ENCODE measurements at places on chromosomes 2 and 18.

- no peak for DNase-seq
Measured at GRCh38 chr2:207260021-207260420, 94.3 kb upstream of the KLF7 start.

DNA sequence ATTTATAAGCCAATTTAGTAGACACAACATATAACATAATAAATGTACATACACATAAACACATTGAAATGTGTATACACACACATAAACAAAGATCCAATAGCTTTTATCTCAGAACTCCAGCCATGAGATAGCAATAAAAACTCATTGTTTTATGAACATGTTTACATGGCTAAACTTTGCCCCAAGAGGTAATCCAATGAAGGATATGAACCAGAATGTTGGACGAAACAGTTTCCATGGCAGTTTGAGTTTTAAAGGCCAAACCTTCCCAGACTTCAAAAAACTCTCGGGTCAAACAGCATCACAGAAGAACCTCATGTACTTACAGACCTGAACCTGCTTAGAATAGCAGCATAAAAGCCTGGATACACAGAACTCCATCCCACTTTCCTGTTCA is 97.2 kb upstream of the WDR75 start:
- DNase-seq = no peak

- no peak for DNase-seq
Measured at GRCh38 chr2:107132070-107132469, 246.1 kb upstream of the ST6GAL2 start.

GRCh38 chr2:237073552-237073951 is 12.1 kb upstream of the COPS8 start:
- DNase-seq = no peak

GRCh38 chr2:230712443-230713330 is at the start of gene CAB39:
TSS of gene CAB39 (plus strand) at chr2:230712842. CDS start at chr2:230760002, 47,160 bp downstream.
- peak; percentile 87 for DNase-seq

DNA sequence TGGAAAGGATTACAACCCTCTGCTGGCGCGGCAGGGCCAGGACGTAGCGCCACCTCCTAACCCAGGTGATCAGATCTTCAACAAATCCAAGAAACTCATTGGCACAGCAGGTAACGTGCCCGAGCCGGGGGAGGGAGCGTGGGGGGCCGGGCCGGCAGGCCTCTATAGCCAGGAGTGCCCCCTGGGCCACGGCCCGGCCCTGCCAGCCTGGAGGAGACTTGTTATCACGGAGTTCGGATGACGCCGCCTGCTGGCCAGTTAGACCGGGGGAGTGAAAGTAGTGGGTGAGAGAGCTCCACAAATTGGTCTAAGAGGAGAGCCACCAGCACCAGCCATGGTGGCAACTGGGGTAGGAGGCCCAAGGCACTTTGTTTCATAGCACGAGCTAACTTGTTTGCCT is 8.6 kb upstream of the TMEM214 start:
- no peak for DNase-seq

GRCh38 chr2:212863185-212863588 is 288.2 kb downstream of the IKZF2 start:
- DNase-seq = peak; percentile 13

- DNase-seq = no peak
Measured at GRCh38 chr18:74563999-74564398, 29.7 kb downstream of the CNDP1 start.

- no peak for DNase-seq
Measured at GRCh38 chr2:8662239-8662879, 19.5 kb upstream of the ID2 start.

- DNase-seq = peak; percentile 74
Measured at GRCh38 chr2:197378494-197379307, 56.1 kb downstream of the SF3B1 start.

DNA sequence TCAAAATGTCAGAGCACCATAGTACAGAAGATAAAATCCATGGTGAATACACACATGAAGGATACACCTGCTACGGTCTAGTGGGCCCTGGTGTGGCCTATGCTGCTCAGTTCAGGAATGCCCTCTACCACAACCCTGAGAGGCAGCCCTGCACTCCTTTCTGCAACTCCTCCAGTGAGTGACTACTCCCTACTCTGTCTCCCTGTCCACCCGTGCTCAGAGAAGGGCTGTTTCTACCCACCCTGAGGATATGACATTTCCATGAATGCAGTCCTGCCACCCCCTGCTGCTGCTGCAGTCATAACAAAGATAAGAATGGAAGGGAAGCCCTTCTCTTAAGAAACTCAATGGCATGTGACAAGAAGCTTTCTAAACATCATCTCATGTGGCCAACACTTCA is 137.0 kb downstream of the EN1 start:
- DNase-seq = no peak

DNA sequence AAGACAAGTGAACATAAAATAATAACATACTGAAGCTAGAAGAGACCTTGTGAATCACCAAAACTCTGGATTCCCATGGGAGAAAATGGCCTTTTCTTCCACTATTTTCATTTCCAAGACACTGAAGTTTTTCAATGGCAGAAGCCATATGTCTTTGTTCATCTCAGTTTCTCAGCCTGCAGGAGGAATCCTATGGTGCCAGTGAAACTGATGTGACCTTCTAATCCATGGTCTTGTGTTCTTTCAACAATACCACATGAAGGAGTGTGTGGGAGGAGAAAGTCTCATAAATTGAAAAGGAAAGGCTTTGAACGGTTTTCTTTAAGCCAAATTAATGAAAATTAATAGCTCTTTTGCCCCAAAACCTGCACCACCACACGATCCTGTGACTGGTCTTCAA is 257.3 kb downstream of the EPHA4 start:
- no peak for DNase-seq

DNA sequence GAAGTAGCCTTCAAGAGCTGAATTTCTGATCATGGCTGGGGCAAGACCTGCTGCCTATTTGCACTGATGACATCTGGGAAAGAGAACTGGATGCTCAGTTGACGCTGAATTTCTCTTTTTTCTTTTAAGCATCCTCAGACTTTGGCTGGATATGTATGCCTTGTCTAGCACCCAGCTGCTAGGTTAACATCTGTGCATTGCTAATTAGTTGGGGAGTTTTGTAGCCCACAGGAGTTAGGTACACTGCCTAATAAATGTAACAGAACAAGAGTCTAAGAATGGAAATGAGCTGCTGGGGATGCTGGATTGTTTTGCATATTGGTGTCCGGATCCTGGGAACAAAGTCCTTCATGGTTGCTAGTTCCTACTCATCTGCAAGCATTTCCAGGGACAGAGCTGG is 40.9 kb upstream of the STPG4 start:
- DNase-seq = no peak

DNA sequence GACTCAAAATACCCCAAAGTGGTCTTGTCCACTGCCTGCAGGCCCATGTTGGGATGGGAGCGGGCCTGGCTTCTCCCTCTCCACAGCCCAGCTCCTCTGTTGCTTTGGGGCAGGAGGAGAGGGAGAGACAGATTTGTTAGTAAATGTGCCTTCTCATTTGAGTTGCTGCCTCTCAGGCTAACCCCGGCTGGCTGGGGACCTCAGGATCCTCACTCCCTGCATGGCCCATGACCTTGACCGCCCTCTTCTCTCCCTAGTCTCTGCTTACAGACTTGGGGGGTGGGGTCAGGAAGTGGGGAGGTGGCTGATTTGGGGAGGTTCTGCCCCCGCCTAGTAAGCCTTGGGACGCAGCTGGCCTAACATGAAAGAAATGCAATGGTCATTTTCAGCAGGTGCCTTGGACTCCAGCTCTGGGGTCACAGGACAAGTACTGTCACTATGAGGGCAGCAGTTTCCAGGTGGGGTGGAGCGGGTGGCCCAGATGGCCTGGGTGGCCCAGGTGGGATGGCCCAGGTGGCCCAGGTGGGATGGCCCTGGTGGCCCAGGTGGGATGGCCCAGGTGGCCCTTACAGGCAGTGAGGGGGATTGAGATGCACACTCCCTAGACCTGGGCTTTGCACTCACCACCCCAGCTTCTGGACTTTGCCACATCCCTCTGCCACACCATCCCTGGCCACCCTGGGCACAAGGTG is 24.1 kb downstream of the HJURP start:
- DNase-seq = no peak

DNA sequence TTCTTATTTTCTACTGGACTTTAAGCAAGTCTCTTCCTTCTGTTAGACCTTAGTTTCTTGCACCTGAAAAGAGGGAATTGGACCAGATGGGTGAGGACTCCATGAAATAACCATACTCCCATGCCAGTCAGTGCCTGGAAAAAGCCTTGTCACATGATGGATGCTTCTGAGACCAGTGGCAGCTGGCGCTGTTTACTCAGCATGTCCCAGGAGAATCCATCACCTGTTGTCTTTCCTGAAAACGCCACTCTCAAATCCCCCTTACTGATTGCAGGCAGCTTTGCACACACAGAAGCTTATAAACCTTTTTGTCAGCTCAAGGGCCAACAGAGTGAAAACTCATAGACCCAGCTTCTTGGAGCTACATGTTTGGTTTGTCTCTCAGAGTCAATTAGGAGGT is 117.6 kb downstream of the POLE4 start:
- no peak for DNase-seq

- DNase-seq = no peak
Measured at GRCh38 chr18:48661421-48661820, 122.6 kb downstream of the CTIF start.

GRCh38 chr18:10051877-10052631 is 138.2 kb downstream of the VAPA start:
- DNase-seq = no peak

DNA sequence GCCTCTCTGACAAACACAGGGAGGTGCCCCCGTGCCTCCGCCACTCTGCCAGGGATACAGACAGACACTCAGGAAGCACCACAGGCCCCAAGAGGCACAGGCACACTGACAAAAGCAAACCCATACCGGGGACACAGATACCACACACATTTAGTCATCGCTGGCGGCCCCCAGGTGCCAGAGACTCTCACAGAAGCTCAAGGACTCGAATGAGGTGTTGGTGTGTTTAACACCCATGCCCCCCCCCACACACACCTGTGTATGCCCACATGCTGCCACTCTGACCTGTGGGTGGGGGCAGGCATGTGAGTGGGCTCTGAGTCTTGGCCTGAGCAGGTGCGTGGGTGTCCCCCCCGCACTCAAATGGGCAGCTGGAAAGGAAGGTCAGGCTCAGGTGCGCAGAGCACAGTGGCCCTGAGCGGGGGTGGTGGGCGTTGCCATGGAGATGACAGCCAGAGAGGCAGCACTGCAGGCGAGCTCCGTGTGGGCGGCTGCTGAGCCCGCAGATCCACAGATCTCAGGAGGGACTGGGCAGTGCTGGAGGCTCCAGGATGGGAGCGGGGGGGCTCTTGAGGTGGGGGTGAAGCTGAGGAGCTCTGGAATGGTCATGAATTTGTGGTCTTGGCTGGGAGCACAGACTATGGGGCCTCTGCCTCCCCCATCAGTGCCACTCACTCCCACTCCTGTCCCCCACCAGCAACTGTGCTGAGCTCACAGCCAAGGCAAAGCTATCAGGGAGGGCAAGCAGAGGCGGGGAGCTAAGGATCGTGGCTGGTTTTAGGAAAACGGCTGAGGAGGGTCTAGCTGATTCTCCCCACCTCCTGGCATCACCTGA is 73.9 kb upstream of the TAF1B start:
- no peak for DNase-seq

GRCh38 chr18:75854174-75854573 is 426.7 kb upstream of the SMIM21 start:
- no peak for DNase-seq

- no peak for DNase-seq
Measured at GRCh38 chr2:105718846-105719481, 25.7 kb upstream of the NCK2 start.

- DNase-seq = no peak
Measured at GRCh38 chr2:171516793-171517192, 5.5 kb upstream of the CYBRD1 start.

DNA sequence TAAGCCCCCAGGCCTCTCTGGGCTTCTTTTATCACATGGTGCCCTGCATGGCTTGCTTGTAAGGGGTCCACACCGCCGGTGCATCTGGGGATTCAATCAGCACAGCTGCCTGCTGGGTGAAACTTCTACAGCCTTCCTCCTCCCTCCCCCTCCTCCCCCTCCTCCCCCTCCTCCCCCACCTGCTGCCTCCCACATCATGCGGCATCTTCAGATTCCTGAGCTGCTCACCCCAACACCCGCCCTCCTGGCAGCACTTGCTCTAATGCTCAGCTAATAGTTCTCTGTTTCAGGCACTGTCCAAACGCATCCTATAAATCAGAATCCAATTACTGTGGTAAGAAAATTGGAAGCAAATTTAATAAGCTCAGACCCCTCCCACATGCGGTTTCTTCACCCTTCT is 150.7 kb downstream of the GALNT14 start:
- no peak for DNase-seq

DNA sequence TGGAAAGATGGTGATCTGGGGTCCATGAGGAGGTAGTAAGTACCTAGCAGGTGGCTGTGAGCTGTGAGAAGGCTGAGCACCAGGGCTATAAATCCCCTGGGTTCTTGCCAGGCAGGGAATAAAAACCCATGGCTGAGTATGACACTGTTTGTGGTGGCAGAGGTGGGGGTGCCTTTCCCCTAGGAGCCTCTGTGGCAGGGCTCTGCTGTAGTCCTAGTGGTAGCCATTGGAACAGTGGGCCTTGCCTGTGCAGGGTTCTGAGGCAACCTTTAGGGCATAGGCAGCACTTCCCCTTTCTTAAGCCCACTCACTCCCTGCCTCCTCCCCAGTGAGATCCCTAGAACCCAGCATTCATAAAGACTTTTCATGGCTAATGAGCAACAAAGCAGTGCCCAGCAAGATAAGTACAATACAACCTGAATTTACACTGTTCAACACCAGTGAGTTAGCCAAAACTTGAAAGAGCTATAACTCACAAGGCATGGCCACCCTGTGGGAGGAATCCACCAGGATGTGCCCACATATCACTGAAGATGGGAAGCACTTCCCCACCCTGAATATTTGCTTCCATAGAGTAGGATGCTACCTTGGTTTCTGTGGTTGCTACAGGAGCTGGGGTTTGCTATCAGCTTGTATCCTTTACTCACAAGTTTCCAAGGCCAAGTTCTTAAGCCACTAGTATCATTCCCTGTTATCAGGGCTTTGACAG is 100.9 kb upstream of the NEUROD1 start:
- DNase-seq = no peak

- peak; percentile 68 for DNase-seq
Measured at GRCh38 chr2:157302492-157303099, 23.0 kb downstream of the ERMN start.

DNA sequence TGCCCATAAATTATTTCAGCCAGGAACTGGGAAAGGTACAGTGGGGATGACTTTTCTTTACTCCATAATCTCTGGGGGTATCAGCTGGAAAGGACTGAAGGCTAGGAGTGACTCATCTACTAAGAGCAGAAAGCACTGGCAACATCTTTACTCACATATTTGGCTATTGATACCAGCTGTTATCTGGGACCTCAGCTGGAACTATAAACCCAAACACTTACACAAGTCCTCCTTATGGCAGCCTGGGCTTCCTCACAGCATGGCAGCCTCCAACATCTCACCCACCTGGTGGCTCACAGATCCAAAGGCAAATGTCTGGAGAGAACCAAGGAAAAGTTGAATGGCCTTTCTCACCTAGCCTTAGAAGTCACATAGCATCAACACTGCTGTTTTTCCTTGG is 379.0 kb upstream of the RND3 start:
- DNase-seq = no peak

All from CD4-positive, alpha-beta T cell treated with Interleukin-17A for 1 hour (primary cell).